ENCODE measurements at places on chromosomes 5 and 9. TPM values are rescaled to one million over a fixed set of nuclear protein-coding genes. Genes with fewer than 3 reads are reported as not detected.

TAF11L5 gene
- total RNA-seq, result not detected

DNA sequence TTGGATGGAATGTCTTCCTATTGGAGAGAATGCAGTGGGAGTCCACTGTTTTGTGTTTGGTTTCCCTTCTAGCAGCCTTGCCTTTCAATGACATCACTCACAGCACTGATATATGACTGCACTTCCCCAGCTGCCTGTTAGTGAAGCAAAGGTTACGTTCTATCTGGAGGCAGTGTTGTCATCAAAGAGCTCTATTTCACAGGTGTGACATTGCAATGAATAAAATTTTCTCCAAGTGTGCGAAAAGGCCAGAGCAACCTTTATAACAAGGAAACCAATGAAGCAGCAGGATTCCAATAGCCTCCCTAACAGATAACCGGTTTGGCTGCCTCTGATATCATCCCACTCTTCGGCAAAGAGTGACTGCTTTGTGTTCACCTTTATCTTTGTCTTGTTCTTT, 523.5 kb upstream of the ZNF608 start:
- no peak for DNase-seq

- DNase-seq, result no peak
Measured at GRCh38 chr9:12933957-12934356, 159.1 kb downstream of the LURAP1L start.

TMC1 gene
- total RNA-seq, result 0.27 TPM

- DNase-seq, result no peak
Measured at GRCh38 chr5:160471761-160472160, 50.1 kb downstream of the PTTG1 start.

PCDHGA2 gene
- total RNA-seq, result 17.3 TPM

GRCh38 chr9:114163517-114163951, 8.2 kb downstream of the COL27A1 start:
- no peak for DNase-seq

- DNase-seq, result no peak
Measured at GRCh38 chr9:3879726-3880505, 354.1 kb upstream of the RFX3 start.

DNA sequence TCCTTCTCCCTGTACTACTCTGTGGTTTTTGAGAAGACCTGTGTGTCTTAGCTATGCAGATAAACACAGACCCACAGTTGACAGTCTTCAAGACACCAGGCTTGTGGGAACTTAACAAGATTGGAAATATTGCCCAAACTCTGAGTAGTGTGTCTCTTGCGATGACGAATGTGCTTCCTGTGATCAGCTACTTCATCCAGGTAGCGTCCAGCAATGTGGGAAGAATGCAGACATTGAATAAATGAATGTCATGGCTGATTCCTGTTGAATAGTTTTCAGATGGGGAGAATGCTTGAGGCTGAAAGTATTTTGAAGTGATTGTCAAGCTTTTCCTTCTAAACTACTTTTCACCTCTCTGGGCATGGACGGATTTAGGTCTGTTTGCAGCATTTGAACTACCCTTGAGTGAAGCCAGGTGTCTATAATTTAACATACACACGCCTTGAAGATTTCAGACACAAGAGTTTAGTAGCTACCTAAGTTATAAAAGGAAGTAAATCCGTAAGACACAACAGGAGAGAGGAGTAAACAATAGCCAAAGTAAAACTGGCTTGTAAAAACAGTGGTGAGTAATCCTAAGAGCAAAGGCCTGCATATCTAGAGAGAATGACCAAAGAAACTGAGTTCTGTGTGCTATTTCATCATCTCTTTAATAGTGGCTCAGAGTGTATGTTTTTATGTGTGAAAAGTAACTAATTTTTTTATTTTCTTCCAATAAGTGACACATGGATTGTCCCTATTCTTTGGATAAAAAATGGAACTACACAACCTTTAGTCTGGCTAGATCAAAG, 30.0 kb upstream of the ARL14EPL start:
- DNase-seq, result no peak

- DNase-seq, result no peak
Measured at GRCh38 chr5:1780614-1780930, 19.1 kb downstream of the MRPL36 start.

- DNase-seq, result no peak
Measured at GRCh38 chr5:52657247-52657645, 130.5 kb upstream of the ITGA1 start.

EEIG1 gene
- total RNA-seq, result 24.1 TPM

CRB2 gene
- not detected for total RNA-seq

ADCY2 gene
- total RNA-seq, result 0.54 TPM

CA9 gene
- 0.48 TPM for total RNA-seq

SLCO6A1 gene
- total RNA-seq, result not detected

- no peak for DNase-seq
Measured at GRCh38 chr5:131109540-131110255, 55.4 kb downstream of the HINT1 start.

DNA sequence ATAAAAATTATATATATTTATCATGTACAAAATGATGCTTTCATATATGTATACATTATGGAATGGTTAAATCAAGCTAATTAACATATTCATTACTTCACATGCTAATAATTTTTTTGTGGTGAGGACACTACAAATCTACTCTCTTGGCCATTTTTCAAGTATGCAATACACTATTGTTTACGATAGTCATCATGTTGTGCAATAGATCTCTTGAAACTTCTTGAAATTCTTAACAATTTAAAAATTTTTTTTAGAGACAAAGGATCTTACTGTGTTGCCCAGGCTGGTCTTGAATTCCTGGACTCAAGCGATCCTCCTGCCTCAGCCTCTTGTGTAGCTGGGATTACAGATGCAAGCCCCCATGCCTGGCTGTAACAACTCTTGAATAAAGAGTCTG, 45.2 kb upstream of the SHOC1 start:
- no peak for DNase-seq

- no peak for DNase-seq
Measured at GRCh38 chr5:173045474-173045873, 10.7 kb upstream of the CREBRF start.

GRCh38 chr5:157160001-157160400, 6.1 kb downstream of the GARIN3 start:
- no peak for DNase-seq

Measured in cardiac septum (tissue), 1 donor.